Stimulated activated CD8-positive, alpha-beta memory T cell treated with anti-CD3 and anti-CD28 coated beads, Interleukin-2, amount 100 ng/mL, for 1 hour (primary cell): ENCODE measurements at places on chromosomes 4 and X.

GRCh38 chrX:42096265-42096920, 173.0 kb upstream of the CASK start:
- DNase-seq: no peak

DNA sequence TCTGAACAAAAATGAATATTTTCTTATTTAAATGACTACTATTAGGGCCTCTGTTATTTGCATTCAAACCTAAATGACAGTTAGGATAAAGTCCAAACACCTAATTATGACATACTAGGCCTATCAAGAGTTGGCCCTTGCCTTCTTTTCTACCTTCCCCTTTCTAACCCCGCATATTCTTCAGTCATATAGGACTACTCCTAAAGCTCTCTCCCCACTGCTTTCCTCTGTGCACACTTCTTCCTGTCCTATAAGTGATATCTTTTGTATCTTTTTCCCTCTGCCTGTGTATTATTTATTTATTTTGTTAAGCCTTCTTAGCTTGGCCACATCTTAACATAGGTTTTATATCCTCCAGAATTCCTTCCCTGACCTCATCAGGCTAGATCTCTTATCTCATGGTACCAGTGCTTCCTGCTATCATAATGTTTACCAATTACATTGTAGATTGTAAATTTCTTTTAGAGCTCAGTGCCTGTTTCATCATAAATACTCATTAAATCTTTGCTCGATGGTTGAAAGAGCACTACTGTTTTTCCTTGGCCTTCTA, 22.5 kb downstream of the ERVMER34-1 start:
- no peak for DNase-seq

GRCh38 chr4:26964994-26965393, 104.4 kb downstream of the STIM2 start:
- no peak for DNase-seq

- DNase-seq: no peak
These were observed 3.5 kb upstream of the IQSEC2 start for GRCh38 chrX:53284684-53285447.

GRCh38 chr4:21710179-21710835, 238.3 kb downstream of the KCNIP4 start:
- DNase-seq: no peak

DNA sequence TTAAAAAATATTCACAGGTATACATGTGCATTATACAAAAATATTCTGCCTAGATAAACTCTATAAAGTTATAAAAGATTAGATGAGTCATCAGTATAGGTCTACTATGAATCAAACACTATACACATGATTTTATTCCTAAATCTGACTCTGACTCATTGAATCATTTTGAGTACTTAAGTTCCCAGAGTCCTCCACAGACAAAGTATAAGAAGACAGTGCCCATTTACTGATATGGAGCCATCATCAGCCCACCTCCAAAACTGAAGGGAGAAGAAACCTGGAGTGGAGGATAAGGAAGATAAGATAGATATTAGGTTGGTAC, 28.7 kb upstream of the ANTXR2 start:
- no peak for DNase-seq

GRCh38 chr4:77844363-77844762, 18.3 kb upstream of the MRPL1 start:
- no peak for DNase-seq

DNA sequence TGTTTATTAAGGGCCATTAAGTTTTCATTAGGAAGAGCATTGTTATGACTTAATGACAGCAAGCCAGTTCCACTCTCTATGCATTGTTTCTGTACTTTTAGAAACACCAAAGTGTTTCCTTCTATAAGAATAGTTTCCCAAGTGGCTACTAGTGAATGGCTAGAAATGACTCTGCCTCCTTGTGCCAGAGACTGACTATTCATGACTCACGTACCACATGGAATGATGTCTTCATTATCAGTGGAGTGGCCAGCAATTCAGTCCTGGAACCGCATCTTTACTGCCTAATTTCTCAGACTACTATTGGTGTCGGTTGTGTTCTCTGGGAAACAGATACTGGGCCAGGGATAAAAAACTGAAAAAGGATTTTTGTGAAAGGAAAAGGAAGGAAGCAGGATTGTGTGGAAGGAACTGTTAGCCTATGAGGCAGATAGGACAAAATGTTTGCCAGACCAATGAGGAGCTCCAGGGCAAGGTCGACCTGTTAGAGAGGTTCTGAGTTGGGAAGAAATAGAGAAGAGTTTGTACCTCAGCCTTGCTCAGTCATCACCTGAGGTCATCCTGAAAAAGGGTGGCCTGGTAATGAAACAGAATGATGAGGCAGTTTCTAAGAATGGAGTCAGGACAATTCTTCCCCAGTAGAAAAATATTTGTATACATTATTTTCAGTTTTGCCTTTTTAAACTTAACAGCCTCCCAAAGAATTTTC, 218.6 kb downstream of the SPCS3 start:
- DNase-seq: no peak

- no peak for DNase-seq
These were observed 136.9 kb upstream of the ZIC3 start for GRCh38 chrX:137428766-137429591.

GRCh38 chr4:83589279-83589678, 53.4 kb downstream of the GPAT3 start:
- no peak for DNase-seq

- DNase-seq: no peak
These were observed 946 bp downstream of the ANXA3 start for GRCh38 chr4:78552389-78553042.

- DNase-seq: no peak
These were observed 59.7 kb upstream of the TMEM164 start for GRCh38 chrX:109943092-109943739.

- no peak for DNase-seq
These were observed 109.4 kb downstream of the SCLT1 start for GRCh38 chr4:128983771-128984485.

- no peak for DNase-seq
These were observed 64.3 kb downstream of the SCML2 start for GRCh38 chrX:18290200-18290599.

DNA sequence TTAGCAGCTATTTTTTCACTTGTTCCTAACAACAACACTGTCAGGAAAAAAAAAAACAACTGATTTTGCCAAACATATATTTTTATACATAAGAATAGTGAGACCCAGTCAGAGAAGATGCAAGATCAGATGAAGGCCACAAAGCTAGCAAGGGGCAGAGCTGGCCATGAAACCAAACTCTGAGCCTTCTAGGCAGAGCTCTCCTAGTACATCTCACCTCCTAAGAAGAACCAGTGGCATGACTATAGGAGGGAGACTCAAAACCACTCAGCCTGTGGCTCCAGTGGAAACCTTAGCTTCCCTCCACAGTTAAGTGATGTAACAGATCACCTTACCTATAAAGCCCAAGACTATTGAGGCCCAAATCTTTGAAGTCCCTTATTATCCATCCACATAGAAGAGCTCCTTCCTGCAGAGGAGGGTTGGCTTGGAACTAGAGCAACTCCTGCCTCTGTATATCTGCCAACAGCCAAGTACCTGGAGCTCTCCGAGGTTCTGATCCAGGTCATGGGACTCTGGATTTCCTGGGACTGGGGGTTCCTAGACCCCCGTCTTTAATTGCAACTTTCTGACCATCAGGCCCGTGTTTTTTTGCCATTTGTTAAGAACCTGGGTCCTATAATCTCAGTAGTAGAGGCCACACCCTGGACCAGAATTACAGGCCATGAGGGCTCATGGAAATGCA, 136.5 kb downstream of the SH3KBP1 start:
- no peak for DNase-seq

DNA sequence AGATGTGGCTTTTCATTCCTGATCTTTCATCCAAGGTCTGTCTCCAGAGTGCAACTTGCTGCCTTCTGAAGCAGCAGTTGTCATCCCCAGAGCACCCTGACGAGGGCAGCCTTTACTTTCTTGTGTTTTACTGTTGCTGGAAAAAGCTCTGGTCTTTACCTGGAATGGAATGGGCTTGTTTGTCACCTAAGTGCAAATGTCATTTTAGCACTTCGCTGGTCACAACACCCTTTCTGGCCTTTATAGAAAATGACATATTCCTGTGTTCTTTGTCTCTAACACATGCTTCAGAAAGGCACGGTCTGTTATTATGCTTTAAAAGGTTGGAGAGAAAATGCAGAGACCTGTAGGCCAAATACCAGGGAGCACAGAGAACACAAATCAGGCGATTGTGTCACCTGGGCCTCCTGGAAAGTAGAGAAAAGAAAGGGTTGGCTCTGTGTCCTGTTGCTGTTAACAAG, 332.7 kb upstream of the IGFBP7 start:
- no peak for DNase-seq

DNA sequence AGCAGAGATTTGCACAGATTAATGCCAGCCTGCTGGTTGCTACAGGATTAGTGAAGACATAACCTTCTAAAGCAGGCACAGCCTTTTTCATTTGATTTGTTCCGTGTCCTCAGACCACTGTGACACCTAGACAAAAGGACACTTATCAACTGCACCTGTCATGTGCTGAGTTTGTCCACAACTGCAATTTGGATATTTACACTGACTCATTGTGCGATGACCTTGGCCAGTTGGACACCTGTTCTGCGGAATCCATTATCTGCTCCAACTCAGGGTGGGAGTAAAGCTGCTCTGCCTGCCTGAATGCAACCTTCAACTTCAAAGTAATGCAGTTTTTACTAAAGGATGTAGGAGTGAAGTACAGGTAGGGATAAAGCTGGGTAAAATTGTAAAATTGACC, 4.1 kb upstream of the NR0B1 start:
- DNase-seq: no peak

- no peak for DNase-seq
These were observed 159.9 kb upstream of the DIPK2B start for GRCh38 chrX:45360571-45360970.

GRCh38 chr4:185562531-185562930, 27.2 kb upstream of the PDLIM3 start:
- no peak for DNase-seq

GRCh38 chrX:298993-299392, 17.8 kb downstream of the PLCXD1 start:
- DNase-seq: no peak

- no peak for DNase-seq
These were observed 239.7 kb upstream of the FAM241A start for GRCh38 chr4:111905511-111905910.

- DNase-seq: no peak
These were observed 8.5 kb downstream of the FMR1 start for GRCh38 chrX:147920161-147920666.

DNA sequence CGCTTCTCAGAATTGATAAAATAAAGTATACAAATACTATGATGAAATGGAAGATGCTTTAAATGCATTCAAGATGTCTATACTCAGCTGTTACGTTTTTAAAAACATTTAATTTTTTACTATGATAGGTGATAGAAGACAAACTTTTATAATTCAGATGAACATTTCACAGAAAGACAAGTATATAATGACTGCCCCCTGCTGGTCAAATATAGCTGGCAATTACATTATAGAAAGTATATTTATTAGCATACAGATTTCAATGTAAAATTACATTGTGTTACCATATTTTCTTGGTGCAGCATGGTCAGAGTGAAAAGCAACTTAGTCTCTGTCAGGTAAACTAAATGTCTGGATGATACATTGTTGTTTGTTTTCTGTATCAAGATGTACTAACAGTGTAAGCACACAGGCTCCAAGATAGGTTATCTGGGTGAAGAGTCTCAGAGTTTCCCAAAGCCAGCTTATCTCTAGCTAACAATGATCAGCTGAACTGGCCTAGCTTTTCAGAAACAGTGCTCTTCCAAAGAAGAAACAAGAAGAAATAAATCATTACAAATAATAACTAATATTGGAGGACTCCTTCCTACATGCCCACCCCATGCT, 54.1 kb downstream of the SRPX start:
- DNase-seq: no peak

DNA sequence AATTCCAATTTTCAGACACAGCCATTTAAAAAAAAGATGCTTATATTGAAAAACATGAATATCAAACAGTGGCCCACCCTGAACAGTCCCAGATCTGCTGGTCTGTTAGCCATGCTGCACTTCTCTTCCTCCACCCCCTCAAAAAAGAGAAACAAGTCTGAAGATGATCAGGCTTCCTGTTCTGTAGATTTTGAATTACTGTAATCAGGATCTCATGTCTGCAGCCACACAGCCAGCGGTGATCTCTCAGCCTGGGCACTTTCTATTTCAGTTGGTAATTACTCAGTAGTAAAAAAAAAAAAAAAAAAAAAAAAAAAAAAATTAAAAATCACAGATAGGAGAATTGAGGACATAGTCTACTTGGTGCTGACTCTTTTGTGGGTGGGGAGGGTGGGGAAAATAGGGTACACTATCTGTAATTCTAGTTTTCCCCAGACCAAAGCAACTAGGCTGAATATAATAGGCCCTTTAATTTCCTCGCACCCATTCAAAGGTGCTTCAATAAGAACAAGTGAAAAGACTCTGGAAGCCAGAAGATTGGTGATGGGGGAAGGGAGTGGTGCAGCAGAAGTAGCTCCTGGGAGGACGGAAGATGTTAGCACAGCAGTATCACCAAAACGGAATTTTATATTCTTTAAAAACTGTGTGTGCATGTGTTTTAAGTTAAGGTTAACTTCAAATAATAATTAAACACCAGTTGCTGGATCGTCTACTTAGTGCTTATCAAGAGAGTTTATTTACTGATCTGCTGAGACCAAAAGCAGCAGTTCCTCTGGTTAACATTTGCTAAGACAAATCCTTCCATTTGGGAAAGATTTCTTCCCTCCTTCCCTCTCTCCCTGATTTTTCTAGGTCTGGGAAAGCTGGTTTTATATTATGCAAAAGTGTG, 47.0 kb downstream of the SPRY1 start:
- DNase-seq: no peak
